ENCODE measurements at places on chromosomes 1 and 21.
A peak's percentile ranks its signal among the peaks of the same experiment; 100 is the strongest.

DNA sequence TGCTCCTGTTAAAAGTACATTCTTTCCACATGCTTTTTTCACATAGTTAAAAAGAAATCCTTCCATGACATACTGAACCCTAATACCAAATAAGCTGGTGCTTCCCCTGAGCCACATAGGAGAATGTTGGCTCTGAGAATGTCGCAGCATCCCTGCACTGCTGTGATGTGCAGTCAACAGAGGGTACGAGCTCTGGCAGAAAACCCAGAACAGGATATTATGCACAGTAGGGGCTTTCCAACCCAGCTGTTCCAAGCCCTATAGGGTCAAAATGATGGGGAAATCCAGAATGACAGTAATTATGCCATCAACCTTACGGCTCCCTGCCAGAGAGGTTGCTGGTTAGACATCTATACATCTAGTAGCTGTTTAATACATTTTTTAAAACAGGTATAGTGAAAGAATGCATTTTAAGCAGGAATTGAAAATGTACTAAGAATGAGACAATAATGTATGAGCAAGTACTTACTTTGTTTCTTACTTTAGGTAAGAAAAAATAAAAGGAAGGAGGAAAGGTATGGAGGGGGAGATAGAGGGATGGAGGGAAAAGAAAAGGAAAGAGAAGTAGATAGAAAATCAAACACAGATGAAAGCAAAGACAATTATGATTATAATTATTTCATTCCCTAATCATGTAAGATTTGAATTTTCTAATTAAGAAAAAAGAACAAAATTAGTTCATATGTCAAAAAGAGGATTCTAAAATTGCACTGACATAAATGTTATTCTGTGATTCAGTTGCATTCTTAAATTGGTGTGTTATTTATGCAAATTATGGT, 126.0 kb downstream of the NR5A2 start:
- H3K4me1 ChIP-seq: peaks cover 41% of the 10 kb centered on the region
- peaks cover 3% of the 10 kb centered on the region for H3K27me3 ChIP-seq
- peak overlapping the region; percentile 13 for H3K4me3 ChIP-seq
- no peaks in the 10 kb centered on the region for H3K36me3 ChIP-seq
- peak; percentile 41 for DNase-seq
- H3K27ac ChIP-seq: peak overlapping the region; percentile 65

- DNase-seq: no peak
- no peaks in the 10 kb centered on the region for H3K27me3 ChIP-seq
- H3K4me3 ChIP-seq: no peak overlapping the region
- no peaks in the 10 kb centered on the region for H3K36me3 ChIP-seq
- H3K4me1 ChIP-seq: no peaks in the 10 kb centered on the region
These were observed 190.6 kb upstream of the NFIA start for GRCh38 chr1:60891765-60892164.

DNA sequence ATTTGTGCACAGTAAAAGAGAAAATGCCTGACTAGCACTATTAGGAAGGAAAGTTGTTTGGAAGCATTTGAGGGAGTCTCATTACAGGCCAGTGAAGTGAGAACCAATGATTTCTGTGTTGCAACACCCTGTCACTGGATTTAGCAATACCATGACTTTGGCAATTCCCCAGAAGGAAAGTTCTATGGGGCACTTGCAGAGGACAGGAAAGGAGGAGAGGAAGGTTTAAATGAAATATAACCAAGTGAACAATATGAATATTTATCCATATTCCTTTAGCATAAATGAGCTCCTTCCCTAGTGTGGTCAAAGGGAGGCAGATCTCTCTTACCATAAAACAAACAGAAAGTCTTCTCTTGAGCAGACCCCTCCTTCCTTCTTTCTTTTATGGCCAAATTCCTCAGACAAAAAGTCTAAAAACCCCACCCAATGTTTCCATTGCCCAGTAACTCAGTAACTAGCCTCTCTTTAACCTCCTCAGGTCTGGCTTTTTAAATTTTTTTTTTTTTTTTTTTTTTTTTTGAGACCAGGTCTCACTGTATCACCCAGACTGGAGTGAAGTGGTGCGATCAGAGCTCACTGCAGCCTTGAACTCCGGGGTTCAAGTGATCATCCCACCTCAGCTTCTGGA, 5.5 kb downstream of the TLR5 start:
- peaks cover 25% of the 10 kb centered on the region for H3K27me3 ChIP-seq
- H3K36me3 ChIP-seq: no peaks in the 10 kb centered on the region
- no peak overlapping the region for H3K4me3 ChIP-seq
- no peak for DNase-seq

- no peak for DNase-seq
- H3K36me3 ChIP-seq: peaks cover 39% of the 10 kb centered on the region
- H3K4me1 ChIP-seq: peaks cover 35% of the 10 kb centered on the region
- H3K4me3 ChIP-seq: no peak overlapping the region
- no peak overlapping the region for H3K27ac ChIP-seq
These were observed 10.1 kb downstream of the IFNAR1 start for GRCh38 chr21:33334824-33335223.

DNA sequence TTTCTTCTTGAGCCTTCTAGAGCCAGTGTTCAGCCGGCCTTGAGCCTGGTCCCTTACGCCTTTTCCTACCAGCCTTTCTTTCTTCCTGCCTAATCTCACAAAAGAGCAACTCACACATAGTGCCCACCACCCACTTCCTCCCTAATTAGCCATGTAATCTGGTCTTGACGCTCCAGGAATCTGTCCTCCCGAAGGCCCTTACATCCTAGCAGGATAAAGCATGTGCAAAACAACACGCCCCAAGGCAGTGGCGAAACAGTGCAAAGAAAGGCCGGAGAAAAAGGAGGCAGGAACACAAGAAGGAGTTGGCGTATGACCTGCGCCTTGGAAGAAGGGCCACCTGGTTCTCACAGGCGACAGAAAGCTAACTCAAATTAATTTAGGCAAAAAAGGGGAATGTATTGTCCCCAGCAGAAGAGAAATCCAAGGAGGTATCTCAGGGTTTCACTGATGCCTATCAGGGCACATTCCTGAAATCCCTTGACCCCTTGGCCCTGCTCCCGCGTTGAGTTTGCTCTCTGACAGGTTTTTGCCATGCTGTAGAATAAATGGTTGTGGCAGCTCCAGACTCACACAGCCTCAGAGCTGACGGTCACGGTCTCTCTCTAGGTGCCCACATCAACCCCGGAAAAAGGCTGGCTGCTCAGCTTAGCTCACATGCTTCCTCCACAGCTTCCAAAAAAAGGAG, 79.0 kb downstream of the ZNF281 start:
- H3K36me3 ChIP-seq: no peaks in the 10 kb centered on the region
- H3K27ac ChIP-seq: no peak overlapping the region
- no peaks in the 10 kb centered on the region for H3K4me1 ChIP-seq
- peaks cover 10% of the 10 kb centered on the region for H3K27me3 ChIP-seq

Measured in activated CD8-positive, alpha-beta T cell treated with anti-CD3 and anti-CD28 coated beads, Interleukin-2, amount 10 ng/mL, durations not matched to agents 7 days and 5 days (primary cell).